ENCODE measurements at places on chromosomes 2 and 18.
A peak's percentile ranks its signal among the peaks of the same experiment; 100 is the strongest.

DNA sequence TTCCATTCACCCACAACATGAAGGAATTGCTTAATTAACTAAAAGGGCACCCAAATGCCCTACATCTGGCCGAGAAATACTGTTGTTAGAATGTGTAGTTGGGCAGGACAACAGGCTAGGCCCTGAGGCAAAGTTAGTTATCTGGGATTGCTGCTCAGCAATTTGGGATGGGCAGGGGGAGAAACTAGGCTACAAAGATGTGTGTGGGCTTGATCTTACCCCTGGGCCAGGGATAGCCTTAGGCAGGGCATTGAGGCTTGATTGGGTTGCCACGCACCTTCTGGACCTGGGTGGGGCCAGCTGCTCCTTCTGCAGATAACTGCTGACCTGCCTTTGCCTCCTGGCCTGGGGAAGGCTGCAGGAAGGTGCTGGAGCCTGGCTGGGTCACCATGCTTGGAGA, 9.4 kb downstream of the IL18RAP start:
- no peak for DNase-seq

DNA sequence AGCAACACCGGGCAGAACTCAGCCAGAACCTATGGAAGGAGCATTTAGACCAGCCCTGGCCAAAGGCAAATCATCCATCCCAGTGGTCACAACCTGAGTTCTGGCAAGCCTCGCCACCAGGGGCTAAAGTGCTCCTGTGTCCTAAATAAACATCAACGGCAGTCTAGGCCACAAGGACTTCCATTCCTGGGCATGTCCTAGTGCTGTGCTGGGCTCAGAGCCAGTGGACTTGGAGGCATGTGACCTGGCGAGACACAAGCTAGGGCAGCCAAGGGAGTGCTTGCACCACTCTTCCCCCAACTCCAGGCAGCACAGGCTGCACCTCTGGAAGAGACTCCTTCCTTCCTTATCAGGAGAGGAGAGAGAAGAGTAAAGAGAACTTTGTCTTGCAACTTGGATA, 69.0 kb downstream of the ST6GAL2 start:
- no peak for DNase-seq

- no peak for DNase-seq
Measured at GRCh38 chr2:188884046-188884445, 90.1 kb upstream of the COL3A1 start.

GRCh38 chr2:207490441-207490840, 39.3 kb upstream of the CREB1 start:
- DNase-seq = no peak

DNA sequence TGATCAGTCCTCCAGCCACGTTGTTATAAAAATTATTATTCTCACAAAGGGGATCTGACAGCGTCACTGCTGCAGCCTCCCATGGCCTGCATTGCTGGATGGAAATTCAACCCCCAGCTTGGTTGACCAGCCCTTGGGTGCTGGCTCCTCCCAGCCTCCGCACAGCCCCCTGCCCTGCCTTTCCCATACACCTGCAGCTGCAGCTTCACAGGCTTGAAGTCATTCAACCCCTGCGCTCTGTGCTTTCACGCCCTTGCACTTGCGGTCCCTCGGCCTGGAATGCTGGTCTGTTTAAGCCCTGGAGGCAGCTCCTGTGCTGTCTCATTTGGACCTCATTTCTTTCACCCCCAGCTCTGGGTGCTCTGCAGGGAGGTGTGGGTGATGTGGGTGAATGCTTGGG, 860 bp upstream of the CD8A start:
- no peak for DNase-seq

GRCh38 chr2:231611273-231612108, 18.8 kb downstream of the TEX44 start:
- no peak for DNase-seq

- peak; percentile 2 for DNase-seq
Measured at GRCh38 chr2:636641-637405, 40.4 kb downstream of the TMEM18 start.

- DNase-seq = peak; percentile 30
Measured at GRCh38 chr2:23824777-23825212, 102.1 kb downstream of the ATAD2B start.

- DNase-seq = no peak
Measured at GRCh38 chr2:8141780-8142179, 540.1 kb upstream of the ID2 start.

- DNase-seq = peak; percentile 70
Measured at GRCh38 chr2:169080250-169081069, 11.1 kb downstream of the DHRS9 start.

GRCh38 chr2:110219496-110220189, 7.3 kb upstream of the MTLN start:
- DNase-seq = no peak

DNA sequence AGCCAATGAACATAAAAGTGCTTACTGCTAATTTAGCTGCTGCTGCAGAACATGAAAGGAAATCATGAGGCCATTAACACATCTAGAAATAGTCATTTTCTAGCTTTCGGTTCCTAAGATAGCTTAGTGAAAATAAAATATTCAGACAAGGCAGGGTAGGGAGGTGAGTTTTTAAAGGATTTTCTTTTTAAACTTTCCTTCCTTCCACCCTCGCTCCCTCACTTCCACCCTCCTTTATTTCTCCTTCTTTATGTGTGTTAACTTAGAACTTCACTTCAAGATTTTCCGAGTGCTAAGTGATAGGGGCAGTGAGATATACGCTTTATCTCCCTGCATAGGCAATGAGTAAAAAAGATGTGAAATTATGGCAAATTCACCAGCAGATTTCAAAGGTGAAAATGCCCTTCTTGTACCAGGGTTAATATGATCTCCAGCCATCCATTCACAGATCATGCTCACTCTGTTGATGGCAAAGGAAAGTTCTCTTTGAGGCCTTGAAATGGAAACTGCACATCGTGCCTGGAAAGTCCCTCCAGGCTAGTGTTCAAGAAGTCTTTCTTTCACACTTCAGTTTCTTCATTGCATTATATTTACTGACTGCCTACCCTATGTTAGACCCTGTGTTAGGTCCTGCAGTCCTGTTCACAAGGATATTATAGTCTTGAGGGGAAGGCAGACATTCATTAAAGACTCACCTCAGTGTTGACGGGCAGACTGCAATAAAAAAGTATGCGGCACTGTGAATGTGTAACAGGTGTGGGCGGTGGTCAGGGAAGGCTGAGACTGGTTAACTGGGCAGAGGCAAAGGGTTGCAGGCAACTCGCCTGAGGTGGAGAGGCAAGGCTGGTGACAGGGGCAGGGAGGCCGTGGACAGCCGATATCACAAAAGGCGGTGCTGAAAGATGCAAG, 200.8 kb downstream of the PLCL1 start:
- no peak for DNase-seq
